ENCODE measurements at places on chromosomes 3 and 15.

DNA sequence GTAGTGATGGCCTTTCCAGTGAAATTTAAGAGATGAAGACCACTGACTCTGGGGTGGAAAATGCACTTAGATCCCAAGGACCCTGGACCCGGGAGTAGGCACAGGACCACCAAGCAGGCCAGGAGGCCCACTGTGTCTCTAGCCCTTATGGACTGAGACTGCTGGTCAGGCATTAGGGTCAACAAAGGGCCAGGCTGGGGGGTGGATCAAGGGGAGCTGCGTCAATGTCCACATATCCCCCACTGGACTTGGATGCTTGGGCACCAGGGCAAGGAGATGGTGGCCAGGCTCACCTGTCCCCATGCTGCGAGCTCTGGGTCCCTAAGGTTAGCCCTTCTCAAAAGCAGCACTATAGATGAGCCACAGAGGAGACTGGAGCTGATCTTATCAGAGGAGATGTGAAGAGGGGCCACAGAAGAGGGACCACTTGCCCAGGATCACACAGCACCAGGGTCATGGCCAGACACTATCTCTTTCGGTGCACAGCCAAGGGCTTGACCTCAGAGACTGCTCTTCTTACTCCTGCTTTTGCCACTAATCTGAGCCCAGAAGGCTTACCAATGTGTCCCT lies 14.7 kb downstream of the RAB6B start:
- no peak for DNase-seq

GRCh38 chr3:160927620-160928019 lies 171.6 kb downstream of the PPM1L start:
- DNase-seq = no peak

DNA sequence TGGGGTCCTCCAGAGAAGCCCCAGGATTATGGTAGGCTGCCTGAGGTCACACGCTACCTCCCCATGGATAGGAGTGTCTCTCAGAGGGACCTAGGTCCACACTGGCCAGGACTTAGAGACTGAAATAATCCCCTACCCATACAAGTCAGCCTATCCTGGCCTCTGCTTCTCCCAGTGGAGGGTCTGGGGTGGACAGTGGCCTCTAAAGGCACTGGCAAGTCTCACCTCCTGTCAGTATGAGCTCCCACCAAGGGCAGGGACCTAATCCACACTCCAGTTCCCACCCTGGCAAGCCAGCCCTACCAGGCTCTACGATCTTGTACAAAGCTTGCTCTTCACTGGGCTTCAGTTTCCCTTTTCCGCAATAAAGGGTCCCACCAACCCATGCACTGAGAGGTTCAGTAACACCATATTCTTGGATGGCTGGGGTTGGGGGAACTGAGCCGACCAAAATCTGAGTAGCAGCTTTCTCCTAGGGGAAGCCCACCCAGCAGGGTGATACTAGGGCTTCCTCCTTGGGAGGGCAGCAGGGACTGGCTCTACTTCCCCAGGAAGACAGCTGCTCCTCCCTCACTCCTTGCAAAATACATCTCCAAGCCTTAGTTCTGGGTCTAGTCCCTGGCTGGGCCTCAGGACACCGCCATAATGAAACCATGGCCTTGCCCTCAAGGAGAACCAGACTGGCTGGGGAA lies 2.4 kb downstream of the CISH start:
- DNase-seq = no peak

DNA sequence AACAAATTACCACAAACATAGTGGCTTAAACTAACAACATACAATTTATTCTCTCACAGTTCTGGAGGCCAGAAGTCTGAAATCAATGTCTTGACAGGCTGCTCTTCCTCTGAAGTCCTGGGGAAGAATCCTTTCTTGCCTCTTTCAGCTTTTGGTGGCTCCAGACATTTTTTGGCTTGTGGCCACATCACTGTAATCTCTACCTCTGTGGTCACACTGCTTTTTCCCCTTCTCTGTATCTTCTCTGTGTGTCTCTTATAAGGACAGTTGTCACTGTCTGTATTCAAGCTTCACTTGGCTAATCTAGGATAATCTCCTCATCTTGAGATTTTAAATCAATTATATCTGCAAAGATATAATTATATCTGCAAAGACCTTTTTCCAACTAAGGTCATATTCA lies 80.3 kb upstream of the ABHD2 start:
- no peak for DNase-seq

GRCh38 chr3:148642616-148643015 lies 55.1 kb upstream of the AGTR1 start:
- no peak for DNase-seq

DNA sequence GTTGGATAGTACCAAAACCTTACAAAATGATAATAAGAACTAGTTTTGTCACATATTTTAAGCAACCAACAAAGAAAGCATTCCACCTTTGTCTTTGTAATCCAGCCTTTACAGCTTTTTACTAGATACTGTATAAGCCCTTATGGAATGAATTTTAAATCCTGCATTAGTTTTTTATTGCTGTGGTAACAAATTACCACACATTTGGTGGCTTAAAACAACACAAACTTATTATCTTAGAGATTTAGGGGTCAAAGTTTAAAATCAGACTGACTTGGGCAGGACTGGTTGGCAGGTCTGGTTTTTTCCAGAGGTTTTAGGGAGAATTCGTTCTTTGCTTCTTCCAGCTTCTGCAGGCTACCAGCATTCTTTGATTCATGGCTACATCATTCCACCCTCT lies 108.5 kb upstream of the NLGN1 start:
- DNase-seq = no peak

- no peak for DNase-seq
These were observed 46.8 kb downstream of the TMCO5A start for GRCh38 chr15:37981201-37981600.

DNA sequence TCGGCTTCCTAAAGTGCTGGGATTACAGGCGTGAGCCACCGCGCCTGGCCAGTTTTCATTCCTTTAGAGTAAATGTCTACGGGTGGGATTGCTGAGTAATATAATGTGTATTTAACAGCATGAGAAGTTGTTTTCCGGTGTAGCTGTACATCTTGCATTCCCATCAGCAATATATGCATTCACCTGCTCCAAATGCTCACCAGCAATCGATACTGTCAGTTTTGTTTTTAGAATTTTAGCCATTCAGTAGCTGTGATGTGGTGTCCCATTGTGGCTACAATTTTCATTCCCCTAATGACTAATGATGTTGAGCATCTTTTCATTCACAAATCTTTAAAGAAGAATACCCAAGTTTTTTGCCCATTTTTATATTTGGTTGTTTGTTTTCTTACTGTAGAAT lies 134.8 kb upstream of the RGMA start:
- DNase-seq = no peak

DNA sequence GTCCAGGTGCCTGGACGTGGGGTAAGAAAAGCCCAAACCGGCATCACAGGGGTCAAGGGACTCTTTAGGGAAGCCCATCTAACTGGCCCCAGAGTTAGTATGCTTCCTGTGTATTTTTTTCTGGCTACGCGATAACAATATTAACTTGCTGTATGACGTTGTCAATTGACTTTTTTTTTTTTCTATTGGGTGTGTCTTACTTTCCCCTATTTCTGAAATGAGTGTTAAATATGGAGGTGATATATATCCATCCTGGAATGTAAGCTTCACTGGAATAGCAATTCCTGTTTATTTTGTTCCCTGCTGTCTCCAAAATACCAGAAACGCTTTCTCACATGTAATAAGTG lies 598 bp upstream of the GMNC start:
- DNase-seq = no peak

- DNase-seq = no peak
These were observed 20.8 kb upstream of the ARHGEF3 start for GRCh38 chr3:56822501-56822900.

DNA sequence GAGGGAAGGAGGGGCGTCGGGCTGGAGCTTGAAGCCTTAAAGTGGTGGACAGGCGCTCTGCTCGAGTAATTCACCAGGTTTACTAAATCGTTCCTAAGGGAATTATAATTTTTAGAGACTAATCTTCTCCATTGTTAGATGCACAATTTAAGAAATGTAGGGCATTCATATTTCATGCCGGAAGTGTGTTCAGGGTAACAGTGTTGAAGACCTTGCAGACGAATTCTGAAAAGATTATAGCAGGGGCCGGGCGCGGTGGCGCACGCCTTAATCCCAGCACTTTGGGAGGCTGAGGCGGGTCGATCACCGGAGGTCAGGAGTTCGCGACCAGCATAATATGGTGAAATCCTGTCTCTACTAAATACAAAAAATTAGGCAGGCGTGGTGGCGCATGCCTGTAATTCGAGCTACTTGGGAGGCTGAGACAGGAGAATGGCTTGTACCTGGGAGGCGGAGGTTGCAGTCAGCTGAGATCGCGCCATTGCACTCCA lies 365 bp upstream of the GTF2A2 start:
- DNase-seq = no peak

DNA sequence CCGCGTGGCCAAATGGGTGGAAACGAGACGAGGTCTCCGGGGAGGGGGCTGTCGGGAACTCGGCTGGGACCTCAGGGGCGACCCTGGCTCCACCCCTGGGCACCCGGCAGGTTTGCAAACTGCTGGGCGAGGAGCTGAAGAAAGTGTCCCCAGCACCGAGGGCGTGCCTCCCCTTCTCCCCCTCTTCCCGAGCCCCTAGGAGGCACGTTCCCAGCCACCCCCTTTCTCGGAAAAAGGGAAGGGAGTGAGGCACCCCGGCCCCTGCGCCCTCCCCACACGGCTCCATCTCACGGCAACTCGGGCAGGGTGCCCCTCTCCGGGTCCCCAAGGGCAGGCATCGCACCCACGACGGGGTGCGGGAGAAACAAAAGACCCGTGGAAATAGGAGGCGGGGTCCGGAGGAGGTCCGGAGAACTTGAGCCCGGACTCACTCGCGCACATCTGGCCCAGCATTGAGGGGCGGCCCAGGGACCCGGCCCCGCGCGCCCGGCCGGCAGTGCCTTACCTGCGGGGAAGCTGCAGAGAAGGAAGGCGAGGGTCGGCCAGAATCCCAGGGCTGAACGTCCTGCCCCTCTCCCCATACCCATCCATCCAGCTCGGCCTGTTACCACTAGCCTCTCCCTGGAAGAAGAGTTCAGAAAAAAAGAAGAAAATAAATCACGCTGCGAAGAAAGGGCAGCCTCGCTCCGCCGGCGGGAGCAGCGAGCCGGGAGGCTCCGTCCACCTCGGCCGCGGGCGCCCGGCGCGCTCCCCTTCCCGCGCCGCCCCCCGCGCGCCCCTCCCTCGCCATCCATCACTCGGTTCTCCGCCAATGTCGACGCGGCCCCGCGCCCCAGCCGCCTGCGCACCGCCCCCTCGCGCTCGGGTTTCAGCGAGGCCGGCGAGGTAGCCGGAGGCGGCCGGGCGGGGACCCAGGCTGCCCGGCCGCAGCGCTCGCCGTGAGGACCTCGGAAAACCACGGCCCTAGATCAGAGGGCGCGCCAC lies 16.3 kb downstream of the RGMA start:
- no peak for DNase-seq

DNA sequence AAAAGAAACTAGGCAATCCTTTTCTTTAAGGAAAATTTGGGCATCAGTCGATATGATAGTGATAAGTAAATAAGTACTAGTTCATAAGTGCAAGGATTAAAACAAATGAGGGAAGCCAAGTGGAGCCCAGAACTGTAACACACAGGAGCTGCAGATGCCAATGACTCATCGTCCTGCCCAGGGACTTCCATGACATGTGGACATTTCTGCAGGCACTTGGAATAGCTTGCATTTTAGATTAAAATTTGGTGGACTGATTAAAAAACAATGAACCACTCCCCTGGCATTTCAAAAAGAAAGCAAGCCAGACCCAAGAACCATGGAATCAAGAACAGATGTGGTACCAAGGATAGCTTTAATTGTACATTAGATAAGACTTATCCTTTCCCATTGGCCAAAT lies 2.9 kb downstream of the SAMD7 start:
- DNase-seq = no peak

- DNase-seq = no peak
These were observed 1077.0 kb downstream of the ROBO2 start for GRCh38 chr3:78116874-78117273.

DNA sequence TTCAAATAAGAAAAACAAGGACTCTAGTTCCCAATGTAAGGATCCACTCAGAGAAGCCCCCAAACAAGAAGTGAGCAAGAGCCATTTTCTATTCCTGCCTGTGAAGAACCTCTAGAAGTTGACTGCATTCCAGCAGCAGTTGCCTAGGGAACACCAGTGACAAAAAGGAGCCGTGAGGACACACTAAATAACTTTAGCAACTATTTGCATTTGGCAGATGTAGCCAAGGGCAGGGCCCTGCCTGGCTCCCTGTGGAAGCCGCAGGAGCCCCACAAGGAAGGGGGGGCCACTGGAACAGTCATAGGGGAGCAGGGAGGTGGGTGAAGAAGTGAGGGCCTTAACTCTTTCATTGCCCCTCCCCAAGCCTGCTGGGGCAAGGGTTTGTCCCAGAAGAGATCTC lies 470.2 kb upstream of the PROK2 start:
- DNase-seq = no peak

- DNase-seq = no peak
These were observed 13.5 kb upstream of the STXBP5L start for GRCh38 chr3:120894316-120895057.

GRCh38 chr15:67154249-67154648 lies 88.8 kb downstream of the SMAD3 start:
- DNase-seq = no peak

DNA sequence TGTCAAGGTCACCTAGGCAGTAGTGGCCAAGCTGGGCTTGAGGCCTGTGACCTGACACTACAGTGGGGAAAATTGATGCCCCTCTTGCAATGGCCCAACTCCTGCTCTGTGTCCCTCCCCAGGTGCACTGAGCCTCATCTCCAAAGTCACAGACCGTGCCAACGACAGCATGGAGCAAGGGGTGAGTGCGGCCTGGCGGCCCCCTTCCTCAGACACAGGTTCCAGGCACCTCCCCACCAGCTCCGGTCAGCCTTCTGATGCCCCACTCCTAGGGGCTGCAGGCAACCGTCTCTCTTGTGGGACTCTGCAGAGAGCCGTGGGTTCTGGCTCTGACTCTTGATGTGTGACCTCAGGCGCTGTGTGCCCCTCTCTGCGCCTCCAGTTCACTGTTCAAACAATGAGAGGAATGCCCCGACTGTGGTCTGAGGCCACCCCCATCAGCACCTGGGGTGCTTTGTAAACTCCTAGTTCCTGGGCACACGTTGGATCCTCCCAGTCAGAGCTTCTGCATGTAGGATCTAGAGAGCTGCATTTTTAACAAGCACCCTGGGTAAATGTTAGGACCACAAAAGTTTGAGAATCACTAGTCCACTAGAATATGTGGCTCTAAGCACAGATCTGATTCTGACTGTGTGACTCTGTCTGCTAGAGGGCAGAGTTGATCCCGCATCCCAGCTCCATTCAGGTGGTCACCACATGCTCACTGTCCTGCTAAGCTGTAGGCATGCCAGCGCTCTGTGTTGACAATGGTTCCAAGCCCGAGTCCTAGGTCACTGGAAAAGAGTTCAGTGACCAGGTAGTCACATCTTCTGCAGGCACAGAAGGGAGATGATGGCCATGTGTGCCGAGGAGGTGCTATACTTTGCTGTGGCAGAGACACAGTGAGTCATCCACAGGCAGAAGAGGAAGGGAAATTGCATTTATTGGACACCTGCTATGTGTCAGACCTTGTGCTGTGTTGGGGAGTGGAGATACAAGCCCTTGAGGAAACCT lies 46.2 kb upstream of the NR2C2 start:
- no peak for DNase-seq

DNA sequence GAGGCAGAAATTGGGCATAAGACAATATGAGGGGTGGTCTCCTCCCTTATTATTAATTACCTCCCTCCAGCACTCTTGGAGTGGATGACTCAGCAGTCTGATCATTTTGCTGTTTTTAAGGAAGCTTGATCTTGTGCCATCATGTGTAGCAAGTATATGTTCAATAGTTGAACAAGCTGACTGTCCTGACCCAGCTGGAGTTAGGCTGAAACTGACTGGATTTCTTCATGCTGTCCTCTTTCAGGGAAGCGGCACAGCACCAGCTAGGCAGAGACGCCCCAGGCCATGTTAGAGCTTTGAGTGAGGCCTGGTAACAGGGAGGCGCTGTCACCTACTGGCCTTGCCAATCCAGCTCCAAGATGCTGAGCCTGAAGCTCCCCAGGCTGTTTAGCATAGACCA lies 54.4 kb upstream of the KIF23 start:
- DNase-seq = no peak
